ENCODE measurements at places on chromosomes 1 and 21.

DNA sequence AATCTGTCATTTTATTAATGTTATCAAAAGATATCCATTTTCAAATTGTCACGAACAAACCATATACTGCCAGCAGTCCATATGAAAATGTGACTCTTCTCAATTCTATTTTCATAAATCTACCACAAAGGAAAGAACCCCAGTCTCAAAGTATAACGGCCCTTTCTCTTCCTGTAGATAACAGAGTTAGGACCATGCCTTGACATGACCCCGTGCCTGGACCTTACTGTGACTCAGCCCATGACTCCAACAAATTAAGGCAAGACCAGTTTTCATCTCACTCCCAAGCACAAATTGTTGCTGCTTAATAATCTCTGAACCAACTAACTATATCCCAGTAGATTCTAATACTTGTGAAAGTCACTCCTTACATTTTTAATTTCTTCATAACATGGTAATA is 124.4 kb upstream of the NFIA start:
- DNase-seq: no peak

DNA sequence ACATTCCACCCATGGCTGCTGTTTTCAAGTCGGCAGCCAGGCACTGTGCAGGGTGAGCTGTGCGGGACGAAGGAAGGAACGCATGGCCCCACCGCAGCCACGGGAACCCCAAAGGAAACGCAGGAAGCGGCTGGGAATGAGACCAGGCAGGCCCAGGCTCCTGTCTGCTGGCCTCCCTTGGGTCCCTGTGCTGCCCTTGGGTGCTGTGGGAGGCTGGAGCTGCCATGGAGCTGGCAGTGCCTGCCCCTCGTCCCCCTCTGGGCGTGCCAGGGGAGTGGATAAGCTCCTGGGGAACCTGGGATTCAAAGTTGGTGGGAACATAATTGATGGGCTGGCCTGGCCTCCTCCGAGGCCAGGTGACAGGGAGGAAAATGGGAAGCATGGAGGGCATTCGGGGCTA is 5.3 kb upstream of the KRTAP10-4 start:
- DNase-seq: no peak

DNA sequence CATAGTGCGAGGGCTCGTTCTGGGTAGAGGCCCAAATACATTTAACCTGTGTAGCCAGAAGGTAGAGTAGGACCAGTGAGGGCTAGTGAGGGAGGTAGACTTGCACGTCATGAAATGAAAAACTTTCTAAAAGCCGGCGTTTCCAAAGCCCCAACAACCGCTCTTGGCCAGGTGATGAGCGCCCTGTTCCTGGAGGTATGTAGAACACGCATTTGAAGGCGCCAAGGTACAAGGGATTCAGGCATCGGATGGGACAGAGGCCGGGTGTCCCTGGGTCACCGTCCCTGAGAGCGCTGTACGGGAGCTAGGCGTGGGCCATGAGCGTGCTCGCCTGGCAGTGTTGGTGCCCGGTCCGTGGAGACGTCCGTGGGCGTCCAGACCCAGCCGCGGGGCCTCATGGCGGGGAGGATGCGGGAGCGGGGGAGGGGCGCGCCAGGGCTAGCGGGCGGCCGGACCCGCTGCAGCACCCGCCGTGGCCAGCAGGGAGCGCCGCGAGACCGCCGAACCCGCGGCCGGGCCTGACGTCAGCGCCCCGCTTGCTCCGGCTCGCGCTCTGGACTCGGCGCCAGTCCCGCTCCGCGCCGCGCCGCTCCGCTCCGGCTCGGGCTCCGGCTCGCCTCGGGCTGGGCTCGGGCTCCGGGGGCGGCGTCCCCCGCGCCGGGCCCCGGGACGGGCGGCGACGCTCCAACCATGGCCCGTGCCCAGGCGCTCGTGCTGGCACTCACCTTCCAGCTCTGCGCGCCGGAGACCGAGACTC is at the start of gene PTPRU:
Gene PTPRU (plus strand): TSS at position 568 of the 757 bp plus-strand sequence. CDS start 123 bp downstream, at position 691.
- DNase-seq: peak; percentile 73

DNA sequence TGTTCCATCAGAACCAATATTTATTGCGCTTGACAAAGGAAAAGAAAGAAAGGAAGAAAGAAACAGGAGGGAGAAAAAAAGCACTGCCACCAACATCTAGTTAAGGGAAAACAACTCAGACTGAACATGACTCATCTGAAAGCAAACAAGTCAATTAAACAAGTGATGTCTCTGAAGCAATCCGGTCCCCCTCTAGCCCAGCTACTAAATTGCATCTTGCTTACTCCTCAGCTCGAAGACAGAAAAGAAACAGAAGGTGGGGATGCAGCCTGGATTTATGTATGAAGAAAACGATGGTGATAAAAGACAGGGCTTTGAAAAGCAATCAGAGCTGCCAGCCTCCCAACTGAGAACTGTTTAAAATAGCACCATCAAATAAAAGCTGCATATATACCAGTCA is 188.2 kb downstream of the OMA1 start:
- DNase-seq: no peak

GRCh38 chr1:216847397-216848036 is 124.3 kb upstream of the ESRRG start:
- DNase-seq: no peak

DNA sequence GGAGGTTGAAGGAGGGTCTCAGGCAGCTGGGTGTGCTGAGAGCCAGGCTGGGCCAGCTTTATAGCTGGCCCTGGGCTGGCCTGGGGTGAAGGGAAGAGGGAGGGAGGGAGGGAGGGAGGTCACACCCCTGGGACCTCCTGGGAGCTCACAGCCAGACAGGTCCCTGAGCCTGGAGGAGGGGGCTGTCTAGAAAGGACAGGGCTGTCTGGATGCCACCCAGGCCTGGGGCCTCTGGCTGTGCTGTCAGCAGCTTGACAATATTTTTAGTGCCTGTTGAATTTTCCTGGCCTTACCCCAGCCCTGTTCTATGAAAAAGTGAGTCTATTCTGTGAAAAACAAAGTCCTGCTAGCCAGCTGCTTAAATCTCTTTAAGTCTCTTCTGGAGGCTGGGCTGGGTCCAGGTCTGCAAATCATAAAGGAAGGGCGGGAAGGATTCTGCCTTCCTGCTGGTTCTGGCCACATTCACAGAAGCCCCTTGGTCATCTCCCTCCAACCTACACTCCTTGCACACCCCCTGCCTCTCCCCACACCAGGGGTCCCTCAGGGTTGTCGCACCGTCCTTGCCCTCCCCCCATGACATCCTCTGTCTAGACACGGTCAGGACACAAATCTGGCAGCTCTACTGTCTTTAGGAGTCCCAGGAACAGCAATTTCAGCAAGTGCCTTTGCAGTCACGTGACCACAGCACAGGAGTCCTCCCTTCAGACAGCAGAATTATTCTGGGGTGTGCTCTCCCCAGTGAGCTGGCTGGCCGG is at the start of gene LEFTY2:
Gene LEFTY2 (minus strand): TSS at position 34 of the 755 bp plus-strand sequence. CDS start 80 bp downstream, outside the sequence.
- peak; percentile 94 for DNase-seq

- DNase-seq: no peak
Observed at GRCh38 chr1:197451381-197451780, 183.3 kb downstream of the CRB1 start.

DNA sequence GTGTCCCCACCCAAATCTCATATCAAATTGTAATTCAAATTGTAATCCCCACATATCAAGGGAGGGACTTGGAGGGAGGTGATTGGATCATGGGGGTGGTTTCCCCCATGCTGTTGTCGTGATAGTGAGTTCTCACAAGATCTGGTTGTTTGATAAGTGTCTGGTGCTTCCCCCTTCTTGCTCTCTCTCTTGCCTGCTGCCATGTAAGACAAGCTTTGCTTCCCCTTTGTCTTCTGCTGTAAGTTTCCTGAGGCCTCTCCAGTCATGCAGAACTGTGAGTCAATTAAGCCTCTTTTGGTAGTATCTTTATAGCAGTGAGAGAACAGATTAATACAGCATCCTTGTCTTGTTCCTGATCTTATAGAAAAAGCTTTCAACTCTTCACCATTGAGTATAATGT is 6.5 kb upstream of the LRRC39 start:
- DNase-seq: no peak

DNA sequence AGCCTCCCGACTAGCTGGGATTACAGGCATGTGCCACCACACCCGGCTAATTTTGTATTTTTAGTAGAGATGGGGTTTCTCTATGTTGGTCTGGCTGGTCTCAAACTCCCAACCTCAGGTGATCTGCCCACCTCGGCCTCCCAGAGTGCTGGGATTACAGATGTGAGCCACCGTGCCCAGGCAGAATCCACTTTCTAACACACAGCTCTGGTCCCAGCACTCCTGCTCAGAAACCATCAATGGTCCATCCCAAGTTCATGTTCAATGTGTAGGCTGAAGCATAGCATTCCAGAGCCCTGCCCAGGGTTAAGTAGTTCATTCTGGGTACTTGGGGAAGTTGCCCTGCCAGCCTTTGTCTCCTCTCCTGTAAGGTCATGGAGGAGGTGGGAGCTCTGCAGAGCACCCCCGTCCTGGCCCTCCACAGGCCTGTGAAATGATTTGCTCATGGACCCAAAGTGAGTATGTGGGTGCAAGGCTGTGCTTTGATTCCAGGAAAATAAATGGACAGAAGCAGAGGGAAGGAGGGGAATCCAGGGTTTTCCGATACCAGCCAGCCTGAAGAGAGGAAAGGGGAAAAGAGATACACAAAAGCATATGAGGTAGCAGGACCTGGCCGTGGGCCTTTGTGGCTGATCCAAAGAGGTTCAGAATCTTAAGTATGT is 55.2 kb downstream of the NENF start:
- no peak for DNase-seq

DNA sequence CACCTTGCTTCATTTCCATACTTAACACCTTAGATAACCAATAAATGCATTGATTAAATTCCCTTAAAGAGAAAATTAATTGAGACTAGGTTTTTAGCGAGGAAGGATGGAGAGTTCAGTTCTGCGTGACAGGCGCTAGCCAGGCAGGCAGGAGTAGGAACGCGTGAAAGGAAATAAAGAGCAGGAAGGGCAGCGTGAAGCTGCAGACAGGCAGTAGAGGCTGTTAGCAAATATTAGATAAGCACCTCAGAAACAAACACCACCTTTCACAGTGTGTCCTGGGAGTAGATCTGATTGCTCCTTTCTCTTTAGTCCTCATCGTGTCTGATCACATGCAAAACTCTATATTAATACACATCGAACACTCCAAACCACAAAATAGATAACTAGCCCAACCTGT is 282.7 kb upstream of the ADGRL2 start:
- DNase-seq: no peak

DNA sequence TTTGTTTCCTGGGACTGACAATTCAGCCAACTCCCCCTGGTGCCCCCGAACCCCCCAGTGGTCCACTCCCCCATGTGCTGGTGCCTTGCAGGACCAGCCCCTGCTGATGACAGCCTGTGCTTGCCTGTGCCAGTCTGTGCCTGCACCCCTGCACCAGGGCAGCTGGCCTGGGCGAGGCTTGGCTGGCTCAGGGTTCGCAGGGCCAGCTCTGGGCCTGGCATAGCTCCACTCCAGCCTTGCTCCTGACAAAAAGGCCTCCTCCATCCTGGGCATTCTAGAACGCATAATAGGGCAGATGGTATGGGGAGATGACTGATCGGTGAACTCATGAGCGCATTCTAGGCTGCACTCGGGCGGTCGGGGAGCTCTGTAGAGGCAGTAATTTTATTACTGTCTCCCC is 5.4 kb downstream of the CNTN2 start:
- no peak for DNase-seq

- DNase-seq: no peak
Observed at GRCh38 chr1:208538587-208538986, 294.4 kb upstream of the PLXNA2 start.

- DNase-seq: no peak
Observed at GRCh38 chr1:32946413-32946812, 18.2 kb downstream of the RNF19B start.

- no peak for DNase-seq
Observed at GRCh38 chr1:29232387-29232786, 1.7 kb upstream of the MECR start.

- peak; percentile 32 for DNase-seq
Observed at GRCh38 chr1:62462370-62462769, 25.5 kb downstream of the USP1 start.

- DNase-seq: no peak
Observed at GRCh38 chr1:202289009-202289408, 52.7 kb downstream of the UBE2T start.

Measured in MM.1S (cell line).